ENCODE measurements at places on chromosomes 11 and 22.

DNA sequence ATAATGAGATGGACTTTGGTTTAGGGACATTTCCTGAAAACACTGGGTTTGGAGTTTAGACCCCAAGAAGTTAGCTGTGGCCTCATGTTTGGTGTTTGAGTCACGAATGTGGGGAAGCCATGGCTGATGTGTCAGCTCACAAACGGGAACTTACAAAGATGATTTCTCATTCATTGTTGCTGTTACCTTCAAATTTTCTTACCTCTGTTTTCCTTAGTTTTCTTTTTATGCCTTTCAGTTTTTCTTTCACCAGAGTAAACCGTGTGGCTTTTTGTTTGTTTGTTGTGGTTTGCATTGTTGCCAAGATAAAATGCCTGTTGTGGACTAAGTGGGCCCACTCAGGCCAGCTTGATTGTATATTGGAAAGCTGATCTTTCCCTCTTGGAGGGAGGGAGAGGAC, 89.1 kb downstream of the SWAP70 start:
- DNase-seq, result no peak

DNA sequence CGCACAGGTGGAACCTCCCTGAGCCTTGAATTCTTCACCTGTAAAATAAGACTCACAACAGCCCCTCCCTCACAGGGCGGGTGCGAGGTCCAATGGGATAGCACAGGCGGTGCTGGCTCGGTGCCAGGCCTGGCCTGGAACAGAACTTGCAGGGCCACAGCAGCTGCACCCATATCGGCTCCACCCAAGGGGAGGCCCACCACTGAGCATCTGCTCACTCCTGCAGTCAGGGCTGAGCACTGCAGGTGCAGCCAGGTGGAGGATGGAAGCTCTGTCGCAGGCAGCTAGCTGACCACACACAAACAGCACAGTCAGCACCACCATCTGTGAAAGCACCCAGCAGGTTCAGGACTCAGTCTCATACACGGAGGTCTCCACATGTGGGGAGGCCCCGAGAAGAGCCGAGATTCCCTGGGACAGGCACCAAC, 19.6 kb downstream of the VPS37C start:
- no peak for DNase-seq

- DNase-seq, result no peak
These were observed 4.3 kb downstream of the POLD4 start for GRCh38 chr11:67349036-67349435.

- no peak for DNase-seq
These were observed 8.2 kb downstream of the FGF19 start for GRCh38 chr11:69695581-69695980.

Measured in stimulated activated CD8-positive, alpha-beta memory T cell treated with anti-CD3 and anti-CD28 coated beads, Interleukin-15, amount 100 ng/mL, for 4 hours (primary cell).